ENCODE measurements at places on chromosomes 7 and 10. TPM values are rescaled to one million over a fixed set of nuclear protein-coding genes. Genes with fewer than 3 reads are reported as not detected.

The CNNM1 gene
- total RNA-seq, result not detected

The ANKRD1 gene
- total RNA-seq, result 14.1 TPM

The GRM8 gene
- total RNA-seq, result not detected

The CASD1 gene
- total RNA-seq, result 59.0 TPM

The GPRIN2 gene
- 0.52 TPM for total RNA-seq

The TRIM74 gene
- not detected for total RNA-seq

The ADAP1 gene
- total RNA-seq, result 1.0 TPM

The CHN2 gene
- total RNA-seq, result 11.0 TPM

The TFR2 gene
- total RNA-seq, result 1.0 TPM

The PNLIPRP2 gene
- total RNA-seq, result not detected

The ITGB8 gene
- 12.5 TPM for total RNA-seq

The PNLIP gene
- 1.0 TPM for total RNA-seq

The NME8 gene
- total RNA-seq, result not detected

The PIK3AP1 gene
- total RNA-seq, result 6.3 TPM

The HSPA12A gene
- 8.4 TPM for total RNA-seq

The NANOS1 gene
- total RNA-seq, result 2.6 TPM

The IRF5 gene
- total RNA-seq, result 2.6 TPM

The OR6B1 gene
- total RNA-seq, result not detected

The FAM13C gene
- 31.8 TPM for total RNA-seq

The CNTNAP2 gene
- 14.1 TPM for total RNA-seq

The FRAT1 gene
- 2.1 TPM for total RNA-seq

The SERPINE1 gene
- 2.1 TPM for total RNA-seq

The CALML3 gene
- not detected for total RNA-seq

The AEBP1 gene
- total RNA-seq, result 32.4 TPM

The BMPER gene
- 9.4 TPM for total RNA-seq

The ZNF727 gene
- under 0.01 TPM for total RNA-seq

The HABP2 gene
- under 0.01 TPM for total RNA-seq

The LRMDA gene
- 7.3 TPM for total RNA-seq

The ARL3 gene
- 5.2 TPM for total RNA-seq

The BRI3 gene
- total RNA-seq, result 34.4 TPM

The BUD31 gene
- 44.4 TPM for total RNA-seq

The MMD2 gene
- total RNA-seq, result not detected

The PRKAR2B gene
- total RNA-seq, result 11.5 TPM

The GIMAP7 gene
- total RNA-seq, result 4.2 TPM
